GM12892 (cell line): ENCODE measurements at places on chromosomes 4 and X.
A peak's percentile ranks its signal among the peaks of the same experiment; 100 is the strongest.

- no peak for DNase-seq
Measured at GRCh38 chr4:48816971-48817370, 13.9 kb upstream of the OCIAD1 start.

DNA sequence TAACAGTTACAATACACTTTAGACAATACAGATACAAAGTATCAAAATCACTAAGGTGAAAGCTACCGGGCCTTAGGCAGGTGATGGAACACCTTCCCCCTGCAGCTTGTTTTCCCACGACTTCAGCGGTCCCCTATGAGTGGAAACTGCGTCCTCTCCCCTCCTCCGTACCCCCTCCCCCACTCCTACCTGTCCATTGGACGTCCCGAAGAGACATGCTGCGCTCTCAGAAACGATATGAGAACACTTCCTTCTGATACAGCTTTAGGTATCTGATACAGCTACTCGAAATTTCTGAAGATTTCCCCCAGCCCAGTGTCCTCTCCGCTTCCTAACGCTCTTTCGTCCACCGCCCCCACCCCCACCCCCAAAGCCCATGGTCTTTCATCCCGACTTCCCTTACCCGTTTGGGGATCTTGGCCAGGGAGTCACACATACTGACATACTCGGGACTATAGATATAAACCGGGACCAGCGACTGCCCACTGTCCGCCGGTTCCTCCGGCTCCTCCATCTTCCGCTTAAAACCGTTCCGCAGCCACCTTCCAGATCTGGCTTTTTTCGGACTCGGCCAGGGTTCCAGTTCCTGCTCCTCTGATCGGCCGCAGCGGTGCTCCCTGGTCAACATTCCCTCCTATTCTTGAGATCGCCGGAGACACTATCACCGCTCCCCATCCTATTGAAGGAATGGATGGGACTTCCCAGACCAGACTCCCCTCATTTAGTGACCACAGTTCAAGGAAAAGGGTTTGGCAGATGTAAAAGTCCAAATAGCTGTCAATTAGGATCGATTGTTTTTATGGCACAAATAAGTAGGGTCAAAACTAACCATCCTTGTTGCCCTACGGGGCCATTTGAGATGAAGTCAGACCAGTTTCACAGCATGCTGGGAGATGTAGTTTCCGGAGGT lies at the start of gene HDAC8:
TSS of gene HDAC8 (minus strand) at position 596 of the 910 bp plus-strand sequence. CDS start at position 514, 82 bp downstream.
- peak; percentile 27 for DNase-seq

DNA sequence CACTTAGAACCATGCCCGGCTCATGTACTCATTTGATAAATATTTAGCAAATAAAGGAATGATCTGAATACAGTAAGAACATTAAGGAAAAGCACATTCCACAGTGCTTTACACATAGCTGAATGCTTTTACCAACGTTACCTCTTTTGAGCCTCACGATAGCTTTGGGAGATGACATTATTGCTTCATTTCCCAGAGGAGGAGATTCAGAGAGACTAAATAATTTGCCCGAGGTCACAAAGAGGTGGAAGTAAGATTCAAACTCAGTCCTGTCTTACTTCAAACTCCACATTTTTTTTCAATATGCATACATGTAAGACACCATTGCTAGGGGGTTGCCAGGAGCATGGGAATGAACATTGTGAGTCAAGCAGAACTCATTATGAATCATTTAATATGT lies 538.5 kb downstream of the BCOR start:
- DNase-seq = no peak

DNA sequence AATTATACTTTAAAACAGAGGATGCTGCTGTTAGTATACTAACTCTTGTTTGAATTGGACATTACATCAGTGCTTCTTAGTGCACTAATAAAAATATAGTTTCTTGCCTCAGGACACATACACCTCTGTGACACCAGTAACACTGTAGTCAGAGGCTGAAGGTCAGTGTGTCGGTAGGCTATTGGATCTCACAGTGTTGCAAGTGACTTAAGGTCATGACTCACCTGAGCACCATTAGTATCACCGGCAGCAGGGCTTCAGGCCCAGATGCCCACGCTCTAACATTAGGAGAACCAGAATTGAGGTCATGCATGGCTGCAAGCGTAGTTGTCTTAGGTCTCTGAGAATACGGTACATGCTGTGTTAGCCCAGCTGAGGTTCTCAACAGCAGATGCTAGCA lies 15.2 kb downstream of the ETDC start:
- no peak for DNase-seq

DNA sequence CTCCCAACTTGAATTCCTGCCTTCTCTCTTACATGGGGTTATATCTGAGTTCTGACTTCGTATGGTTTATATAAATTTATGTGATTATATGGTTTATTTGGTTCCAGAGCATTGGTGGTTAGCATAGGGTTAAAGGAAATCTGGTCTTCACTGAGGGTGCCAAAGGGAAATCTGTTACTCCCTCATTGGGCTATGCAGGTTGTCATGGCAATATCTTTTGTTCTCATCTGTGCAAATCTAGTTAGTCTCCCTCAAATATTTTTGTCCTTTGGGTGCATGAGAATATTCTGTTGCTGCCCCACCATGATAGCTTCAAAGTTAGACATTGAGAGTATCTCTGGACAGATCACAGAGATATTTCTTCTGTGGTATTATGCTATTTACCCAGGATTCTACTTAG lies 71.8 kb upstream of the OTUD4 start:
- no peak for DNase-seq
